ENCODE measurements at places on chromosomes 6 and 20.

GRCh38 chr6:1643111-1643510, 33.4 kb downstream of the FOXC1 start:
- DNase-seq = no peak

GRCh38 chr20:11159728-11160127, 485.9 kb upstream of the JAG1 start:
- DNase-seq = peak; percentile 86

DNA sequence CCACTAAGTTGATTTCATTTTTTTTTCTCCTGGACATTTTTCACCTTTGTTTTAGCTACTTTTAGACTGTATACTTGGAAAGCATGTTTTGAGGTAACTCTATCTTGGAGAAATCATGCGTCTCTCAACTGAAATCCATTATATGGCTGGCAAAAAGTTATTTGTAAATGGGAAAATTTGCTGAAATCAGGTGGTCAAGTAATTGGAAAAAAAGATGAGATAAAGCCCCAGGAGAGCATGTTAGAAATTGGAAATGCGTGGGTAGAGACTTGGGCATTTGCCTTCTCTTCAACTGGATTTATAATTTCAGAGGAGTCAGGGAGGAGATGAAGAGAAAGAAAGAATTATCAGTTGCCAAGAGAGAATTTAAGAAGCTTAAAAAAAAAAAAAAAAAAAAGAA, 217.1 kb upstream of the MAP3K7 start:
- no peak for DNase-seq

DNA sequence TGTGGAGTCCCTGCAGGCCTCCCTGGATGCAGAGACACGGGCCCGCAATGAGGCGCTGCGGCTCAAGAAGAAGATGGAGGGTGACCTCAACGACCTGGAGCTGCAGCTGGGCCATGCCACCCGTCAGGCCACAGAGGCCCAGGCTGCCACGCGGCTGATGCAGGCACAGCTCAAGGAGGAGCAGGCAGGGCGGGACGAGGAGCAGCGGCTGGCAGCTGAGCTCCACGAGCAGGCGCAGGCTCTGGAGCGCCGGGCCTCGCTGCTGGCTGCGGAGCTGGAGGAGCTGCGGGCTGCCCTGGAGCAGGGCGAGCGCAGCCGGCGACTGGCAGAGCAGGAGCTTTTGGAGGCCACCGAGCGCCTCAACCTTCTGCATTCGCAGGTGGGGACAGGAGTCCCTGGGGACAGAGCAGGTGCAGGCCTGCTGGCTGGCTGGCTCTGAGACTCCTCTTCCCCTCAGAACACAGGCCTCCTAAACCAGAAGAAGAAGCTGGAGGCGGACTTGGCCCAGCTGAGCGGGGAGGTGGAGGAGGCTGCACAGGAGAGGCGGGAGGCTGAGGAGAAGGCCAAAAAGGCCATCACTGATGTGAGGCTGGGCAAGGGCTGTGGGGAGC, 44.7 kb downstream of the MYH7B start:
- DNase-seq = no peak

DNA sequence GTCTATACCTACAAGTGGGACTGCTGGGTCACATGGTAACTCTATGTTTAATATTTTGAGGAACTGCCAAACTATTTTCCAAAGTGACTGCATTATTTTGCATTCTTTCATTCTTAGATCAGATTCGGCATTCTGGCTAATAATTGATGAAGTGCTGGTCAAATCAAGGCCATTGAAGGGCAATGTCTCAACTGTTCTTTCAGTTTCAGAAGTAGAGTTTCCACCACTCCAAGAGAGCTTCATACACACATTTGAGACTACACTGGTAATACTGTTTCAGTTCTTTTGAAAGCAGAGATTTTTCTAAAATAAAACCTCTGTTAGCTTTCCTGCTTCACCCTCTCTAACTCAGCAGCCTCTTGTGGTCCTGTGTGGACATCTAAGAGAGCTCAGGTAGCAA, 154.5 kb downstream of the CFAP61 start:
- no peak for DNase-seq

DNA sequence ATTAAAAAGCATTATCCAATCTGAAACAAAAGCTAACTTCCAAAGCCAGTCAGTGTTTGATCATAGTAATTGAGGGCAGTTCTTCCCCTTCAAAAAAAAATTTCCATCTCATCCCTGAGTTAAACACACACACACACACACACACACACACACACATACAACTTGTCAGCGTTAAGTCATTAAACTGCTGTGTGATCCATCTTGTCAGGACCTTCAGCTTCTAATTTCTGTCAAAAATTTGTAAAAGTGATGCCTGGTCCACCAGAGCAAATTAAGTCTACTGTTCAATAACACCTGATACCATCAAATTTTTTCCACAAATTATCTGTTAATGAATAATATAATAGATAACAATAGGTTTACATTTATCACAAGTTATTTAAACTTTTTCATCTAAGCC, 198.7 kb downstream of the GPX5 start:
- DNase-seq = no peak

- no peak for DNase-seq
These were observed 47.0 kb downstream of the TCP11 start for GRCh38 chr6:35094183-35094582.

DNA sequence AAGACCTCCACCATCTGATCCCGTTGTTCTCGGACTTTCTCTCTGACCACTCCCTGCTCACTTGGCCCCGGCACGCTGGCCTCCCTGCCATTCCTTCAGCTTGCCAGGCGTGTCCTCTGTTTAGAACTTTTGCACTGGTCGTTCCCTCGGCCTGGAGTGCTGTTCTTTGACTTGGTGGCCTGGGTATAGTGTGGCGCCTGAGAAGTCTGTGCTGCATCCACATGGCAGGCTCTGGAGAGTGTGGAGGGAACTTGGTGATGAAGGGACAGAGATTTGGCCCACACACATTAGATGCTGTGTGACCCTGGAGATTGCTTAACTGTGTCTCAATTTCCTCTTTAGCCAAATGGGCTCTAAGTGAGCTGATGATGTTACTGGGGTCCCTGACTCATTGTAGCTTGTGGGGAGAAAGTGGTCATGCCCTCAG, 13.0 kb upstream of the TGM2 start:
- no peak for DNase-seq

- DNase-seq = no peak
These were observed 15.3 kb upstream of the SRSF6 start for GRCh38 chr20:43442282-43442880.

DNA sequence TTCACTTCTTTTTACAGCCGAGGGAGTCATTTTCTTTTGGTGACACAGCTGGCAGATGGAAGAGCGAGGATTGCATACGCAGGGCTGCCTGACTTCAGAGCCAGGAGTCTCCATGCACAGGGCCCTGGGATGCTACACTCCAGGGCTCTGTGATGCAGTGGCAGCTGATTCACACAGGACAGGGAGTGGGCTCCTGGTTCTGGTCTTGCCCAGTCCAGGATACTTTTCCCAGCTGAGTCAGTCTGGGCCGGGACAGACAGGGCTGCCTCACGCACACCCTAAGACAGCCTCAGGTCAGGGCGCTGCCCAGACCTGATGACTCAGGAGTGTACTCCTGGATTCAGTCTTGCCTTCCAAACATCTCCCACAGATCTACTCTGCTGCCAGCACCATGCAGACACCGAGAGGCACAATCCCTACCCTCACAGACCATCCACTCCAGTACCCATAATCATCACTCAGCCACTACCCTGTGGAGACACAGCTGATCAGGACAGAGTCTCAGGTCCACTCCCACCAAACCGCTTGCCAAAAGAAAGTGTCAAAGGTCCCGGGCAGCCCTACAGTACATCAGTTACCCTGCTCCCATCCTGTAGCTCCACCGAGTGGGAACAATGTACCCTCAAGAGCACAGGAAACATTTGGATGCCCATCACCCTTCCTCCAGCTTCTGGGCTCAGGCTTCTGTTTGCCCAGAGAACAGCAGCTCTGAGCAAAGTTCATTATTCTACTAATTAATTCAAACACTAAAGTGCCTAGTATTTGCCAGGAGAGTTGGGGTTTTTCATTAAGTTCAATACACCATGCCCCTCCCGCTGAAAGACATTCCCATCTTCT, 11.5 kb downstream of the SDC4 start:
- DNase-seq = peak; percentile 70

DNA sequence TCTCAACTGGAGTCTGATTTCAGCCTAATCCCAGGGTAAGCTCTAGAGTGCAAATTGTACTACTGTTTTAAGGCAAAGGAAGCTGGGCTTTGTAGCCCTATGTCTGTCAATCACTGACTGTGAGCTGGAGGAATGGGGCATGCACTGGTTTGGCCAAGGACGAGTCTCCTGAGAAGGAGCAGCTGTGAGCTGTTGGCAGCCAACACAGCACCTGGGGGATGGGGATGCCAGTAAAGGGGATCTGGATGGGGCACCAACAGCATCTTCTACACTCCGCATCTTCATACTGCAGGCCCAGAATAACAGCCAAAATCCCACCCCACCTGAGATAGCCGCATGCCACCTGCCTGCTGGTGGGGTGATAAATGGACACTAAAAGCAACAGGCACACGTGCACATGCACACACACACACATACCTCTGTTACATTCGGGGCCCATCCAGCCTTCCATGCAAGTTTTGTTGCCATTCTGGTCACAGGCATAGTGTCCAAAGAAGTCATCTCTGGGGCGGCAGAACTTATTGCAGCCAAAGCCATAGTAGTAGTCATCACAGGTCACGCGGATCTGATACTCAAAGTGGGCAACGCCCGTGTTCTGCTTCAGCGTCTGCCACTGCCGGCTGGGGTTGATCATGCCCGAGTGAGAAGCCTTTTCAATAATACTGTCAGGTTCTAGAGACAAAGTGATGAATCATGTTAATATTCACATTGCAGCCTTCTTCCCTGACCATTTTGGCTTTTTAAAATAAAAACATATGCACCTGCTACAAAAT, 15.6 kb downstream of the JAG1 start:
- DNase-seq = no peak

DNA sequence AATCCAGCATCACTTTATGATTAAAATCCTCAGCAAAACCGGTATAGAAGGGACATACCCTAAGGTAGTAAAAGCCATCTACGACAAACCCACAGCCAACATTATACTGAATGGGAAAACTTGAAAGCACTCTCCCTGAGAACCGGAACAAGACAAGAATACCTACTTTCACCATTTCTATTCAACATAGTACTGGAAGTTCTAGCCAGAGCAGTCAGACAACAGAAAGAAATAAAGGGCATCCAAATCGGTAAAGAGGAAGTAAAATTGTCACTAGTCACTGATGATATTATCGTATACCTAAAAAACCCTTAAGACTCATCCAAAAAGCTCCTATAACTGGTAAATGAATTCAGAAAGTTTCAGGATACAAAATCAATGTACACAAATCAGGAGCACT, 33.3 kb downstream of the BLOC1S5 start:
- DNase-seq = no peak

DNA sequence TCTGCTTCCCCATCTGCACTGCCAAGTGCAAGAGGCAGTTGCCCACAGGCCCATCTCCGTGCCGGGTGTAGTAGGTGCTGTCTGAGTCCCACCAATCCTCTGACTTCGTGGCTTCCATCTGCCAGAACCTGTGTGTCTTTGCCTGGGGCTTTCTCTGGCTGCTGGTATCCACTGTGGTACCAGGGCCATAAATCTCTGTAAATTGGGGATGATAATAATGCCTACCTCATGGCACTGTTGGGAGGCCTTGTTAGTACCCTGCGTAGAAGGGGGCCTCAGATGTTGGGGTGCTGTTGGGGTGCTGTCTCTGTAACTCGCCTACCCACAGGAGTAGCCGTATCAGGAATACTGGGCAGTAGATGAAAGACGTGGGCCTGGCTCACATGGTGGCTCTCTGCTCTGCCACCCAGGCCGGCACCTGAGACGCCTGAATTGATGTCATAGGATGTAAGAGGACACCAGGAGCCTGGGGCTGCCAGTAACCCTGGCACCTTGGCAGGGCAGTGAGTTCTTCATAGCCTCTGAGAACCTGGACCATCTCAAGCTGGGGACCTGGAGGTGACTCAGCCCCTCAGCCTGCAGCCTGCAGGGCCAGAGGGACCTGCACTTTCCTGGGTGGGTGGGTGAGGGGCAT, 94.1 kb upstream of the RNF24 start:
- DNase-seq = no peak

- peak; percentile 41 for DNase-seq
These were observed 172.8 kb downstream of the BACH2 start for GRCh38 chr6:90123831-90124230.

GRCh38 chr6:89045011-89045387, 35.6 kb upstream of the PNRC1 start:
- no peak for DNase-seq

DNA sequence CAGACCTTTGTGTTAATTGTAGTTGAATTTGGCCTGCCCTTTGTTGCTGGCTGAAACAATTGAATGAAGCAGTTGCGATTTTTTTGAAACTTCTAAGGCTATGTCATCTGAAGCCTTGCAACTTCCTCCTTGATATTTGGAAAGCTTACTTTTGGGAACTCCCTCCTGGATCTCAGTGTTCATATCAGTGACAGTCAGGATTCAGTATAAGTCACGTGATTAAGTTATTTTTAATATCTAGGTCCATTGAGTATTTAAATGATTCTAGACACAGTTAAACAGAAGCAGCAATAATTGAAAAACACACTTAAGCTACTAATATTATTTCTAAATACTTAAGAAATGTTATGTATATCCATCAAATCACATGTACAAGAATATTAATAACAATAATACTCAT, 951.3 kb downstream of the GRIK2 start:
- DNase-seq = no peak

DNA sequence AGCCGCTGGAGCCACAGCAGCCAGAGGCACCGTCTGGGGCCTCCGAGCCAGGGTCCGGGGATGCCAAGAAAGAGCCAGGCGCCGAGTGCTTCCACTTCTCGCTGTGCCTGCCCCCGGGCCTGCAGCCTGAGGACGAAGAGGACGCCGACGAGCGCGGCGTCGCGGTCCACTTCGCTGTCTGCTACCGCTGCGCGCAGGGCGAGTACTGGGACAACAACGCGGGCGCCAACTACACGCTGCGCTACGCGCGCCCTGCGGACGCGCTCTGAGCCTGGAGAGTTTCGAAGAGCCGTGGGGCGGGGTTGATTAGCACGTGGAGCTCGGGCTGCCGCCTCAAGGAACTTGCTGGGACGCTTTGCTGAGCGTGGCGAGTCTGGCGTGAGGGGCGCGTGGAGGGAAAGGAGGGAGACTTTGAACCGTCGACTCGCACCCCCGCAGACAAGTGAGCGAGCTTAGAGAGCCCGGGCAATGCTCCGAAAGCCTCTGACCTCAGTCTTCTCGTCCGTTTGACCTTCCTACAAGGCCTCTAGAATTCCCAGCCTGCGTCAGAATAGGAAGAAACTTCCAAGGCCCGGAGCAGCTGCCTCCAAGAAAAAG, 1.3 kb downstream of the PPP1R3G start:
- peak; percentile 6 for DNase-seq

GRCh38 chr20:4924032-4924431, 77.3 kb downstream of the SLC23A2 start:
- no peak for DNase-seq

- DNase-seq = no peak
These were observed 226.1 kb downstream of the SOD2 start for GRCh38 chr6:159466926-159467325.

DNA sequence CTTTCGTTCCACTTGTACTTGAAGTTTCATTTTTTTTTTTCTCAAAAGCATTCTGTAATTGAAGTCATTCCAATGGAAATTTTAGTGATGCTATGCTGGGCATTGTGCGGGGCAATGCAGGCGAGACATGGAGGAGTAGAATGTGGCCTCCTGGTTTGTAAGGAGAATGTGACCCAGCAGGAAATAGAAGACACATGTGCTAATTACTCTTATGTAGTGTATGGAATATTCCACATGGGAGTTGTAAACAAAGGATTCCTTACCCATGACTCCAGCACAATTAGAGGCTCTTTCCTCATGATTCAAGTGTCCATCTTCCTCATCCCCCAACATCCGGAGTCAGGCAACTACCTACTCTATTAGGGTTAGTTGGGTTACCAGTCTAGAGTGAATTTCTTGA, 14.9 kb upstream of the RFPL4B start:
- peak; percentile 65 for DNase-seq

GRCh38 chr6:20263059-20263458, 50.8 kb upstream of the MBOAT1 start:
- no peak for DNase-seq

Measured in fibroblast of lung (primary cell).